Activated CD4-positive, CD25-positive, alpha-beta regulatory T cell (primary cell): ENCODE measurements at places on chromosomes 2 and 18.

GRCh38 chr2:130966775-130967490, 126.3 kb downstream of the FAM168B start:
- no peak for DNase-seq

DNA sequence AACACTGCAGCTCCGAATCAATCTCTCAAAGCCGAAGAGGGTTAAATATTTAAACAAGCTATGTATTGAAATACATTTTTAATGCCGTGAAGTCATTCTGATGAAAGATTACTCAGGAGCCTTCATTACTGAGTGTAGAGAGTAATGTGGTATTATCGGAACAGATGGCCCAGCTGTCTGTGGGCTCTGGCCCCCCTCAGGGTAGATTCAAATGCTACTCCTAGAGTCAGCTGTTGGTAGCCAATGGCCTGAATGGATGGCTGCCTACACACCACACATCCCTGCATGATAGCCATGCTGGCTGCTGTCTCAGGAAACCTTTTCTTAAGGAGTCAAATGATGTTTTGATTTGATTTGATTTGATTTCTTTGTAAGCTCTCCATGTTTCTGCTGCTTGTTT, 732.3 kb upstream of the CELF4 start:
- no peak for DNase-seq

DNA sequence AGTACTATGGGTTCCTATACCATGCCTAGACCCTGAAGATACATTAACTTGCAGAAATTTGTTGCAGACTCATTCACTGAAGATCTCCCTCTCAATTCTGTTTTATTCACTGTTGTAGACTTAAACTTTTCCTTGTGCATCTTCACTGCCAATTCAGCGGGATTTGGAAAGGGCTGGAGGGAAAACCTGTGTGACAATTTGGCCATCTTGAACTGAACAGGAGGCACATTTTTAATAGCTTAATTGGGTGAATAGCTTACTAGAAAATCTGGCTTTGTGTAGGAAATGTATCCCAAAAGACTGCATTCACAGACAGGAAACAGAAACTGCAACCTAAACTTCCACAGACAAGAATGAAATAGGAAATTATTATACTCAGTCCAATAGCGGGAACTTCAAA, 512.3 kb downstream of the XIRP2 start:
- no peak for DNase-seq

- DNase-seq = no peak
Measured at GRCh38 chr18:55265130-55265675, 305.9 kb upstream of the CCDC68 start.

DNA sequence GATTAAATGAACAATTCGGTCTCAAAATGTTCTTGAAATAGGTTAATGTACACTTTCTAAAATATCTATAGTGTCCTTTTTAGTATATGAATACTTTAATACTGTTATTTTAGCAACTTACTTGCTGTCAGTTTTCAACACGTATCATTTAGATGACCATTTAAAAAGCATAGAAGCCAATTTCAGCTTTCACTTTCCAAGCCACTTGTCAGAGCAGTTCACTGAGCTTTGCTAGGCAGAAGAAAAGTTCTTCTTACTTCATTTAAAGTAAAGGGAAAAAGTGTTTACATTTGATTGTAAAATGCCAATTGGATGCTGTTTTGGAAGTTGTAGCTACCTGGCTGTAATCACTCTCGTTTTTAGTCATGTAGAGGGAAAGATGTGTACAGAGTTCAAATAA, 126.0 kb downstream of the KCNH7 start:
- no peak for DNase-seq

DNA sequence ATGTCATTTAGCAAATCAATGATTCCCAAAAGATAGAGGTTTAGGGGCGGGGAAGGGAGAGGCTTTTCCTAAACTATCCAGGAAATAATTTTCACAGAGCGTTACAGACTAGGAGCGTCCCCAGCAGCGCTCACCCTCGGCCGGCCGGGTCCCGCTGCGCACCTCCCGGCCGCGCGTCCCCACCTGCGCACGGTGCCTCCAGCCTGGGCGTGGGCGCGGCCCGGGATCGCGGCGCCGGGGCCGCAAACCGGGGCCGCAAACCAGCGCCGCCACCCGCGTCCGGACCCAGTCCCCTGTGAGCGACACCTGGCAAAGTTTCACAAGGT, 684 bp upstream of the ZCCHC2 start:
- DNase-seq = no peak

GRCh38 chr2:229835596-229836283, 86.1 kb downstream of the TRIP12 start:
- DNase-seq = no peak

DNA sequence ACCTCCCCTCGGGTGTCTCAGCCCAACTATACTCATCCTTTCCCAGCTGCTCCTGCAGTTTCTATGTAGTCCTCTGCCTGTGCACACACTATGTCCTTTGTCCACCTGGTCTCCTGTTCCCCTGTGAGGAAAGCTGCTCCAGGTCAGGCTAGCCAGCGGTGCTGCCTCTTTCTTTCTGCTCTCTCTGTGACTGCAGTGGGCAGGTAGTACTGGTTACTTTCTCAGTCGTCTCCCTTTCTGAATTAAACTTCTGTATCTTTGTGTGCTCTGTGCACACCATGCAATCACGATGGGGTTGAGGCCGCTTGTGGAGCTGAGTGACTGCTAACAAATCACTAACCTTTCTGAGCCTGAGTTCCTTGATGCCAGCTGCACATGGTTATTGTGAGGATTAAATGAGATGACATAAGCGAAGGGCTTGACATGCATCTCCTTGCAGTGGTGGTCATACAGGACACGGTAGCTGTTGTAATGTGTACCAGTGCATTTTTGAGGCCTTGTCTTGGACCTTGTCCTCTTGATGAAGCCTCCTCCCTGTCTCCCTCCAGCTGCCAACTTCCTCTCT, 3.5 kb downstream of the FARP2 start:
- no peak for DNase-seq

DNA sequence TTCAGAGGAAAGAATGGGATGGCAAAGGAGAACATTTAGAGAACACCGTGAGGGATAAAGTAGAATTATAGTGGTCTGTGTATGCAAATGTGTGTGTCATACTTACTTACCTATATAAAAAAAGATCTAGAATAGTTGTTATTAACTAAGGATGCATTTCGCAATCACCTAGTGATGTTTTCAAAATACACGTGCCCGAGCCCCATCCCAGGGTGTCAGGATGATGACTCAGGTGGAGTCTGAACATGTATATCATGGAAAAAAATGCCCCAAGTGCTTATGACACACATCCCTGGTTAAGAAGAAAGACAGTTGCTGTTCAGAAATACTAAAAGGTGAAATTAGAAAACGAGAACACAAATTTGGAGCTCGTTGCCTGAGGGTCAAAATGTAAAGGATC, 109.0 kb downstream of the CERS6 start:
- no peak for DNase-seq

- DNase-seq = no peak
Measured at GRCh38 chr2:30847329-30847728, 40.1 kb upstream of the CAPN13 start.

GRCh38 chr18:5892823-5893431, 2.4 kb downstream of the TMEM200C start:
- no peak for DNase-seq

DNA sequence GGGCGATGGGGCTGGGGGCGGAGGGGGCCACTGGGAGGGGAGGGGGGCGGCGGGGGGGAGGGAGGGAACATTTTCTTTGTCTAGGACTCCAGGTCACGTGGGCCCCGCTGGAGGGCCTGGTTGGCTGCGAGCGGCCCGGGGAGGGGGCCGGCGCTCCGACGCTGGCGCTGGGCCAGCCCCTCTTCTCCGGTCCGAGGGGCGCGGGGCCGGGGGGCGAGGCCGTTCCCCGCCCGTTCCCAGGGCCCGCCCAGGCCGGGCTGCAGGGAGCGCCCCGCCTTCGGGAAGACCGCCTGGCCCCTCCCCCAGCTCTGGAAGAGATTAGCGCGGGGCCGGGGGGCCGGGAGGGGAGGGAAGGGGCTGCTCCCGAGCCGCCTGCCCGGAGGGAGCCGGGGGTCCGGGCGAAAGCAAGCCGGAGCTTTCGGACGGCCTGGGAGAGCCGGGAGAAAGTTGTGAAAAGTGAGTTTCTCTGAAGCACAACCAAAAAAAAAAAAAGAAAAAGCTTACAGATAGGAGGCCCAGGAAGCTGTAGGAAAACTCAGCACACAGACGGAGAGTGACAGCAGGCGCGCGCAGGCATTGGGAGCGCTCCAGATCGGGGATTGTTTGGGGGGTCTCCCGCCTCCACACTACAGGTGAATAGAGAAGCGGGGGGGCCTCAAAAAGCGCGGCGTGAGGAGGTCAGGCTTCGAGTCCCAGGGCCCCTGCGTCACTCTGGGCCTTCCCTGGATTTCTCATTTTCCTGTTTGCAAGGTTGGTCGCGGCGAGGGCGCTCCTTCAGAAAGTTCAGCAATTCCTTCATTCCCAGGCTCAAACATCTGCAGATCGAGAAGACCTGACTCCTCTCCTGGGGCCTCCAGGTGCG, 84.1 kb upstream of the POMC start:
- peak; percentile 28 for DNase-seq

DNA sequence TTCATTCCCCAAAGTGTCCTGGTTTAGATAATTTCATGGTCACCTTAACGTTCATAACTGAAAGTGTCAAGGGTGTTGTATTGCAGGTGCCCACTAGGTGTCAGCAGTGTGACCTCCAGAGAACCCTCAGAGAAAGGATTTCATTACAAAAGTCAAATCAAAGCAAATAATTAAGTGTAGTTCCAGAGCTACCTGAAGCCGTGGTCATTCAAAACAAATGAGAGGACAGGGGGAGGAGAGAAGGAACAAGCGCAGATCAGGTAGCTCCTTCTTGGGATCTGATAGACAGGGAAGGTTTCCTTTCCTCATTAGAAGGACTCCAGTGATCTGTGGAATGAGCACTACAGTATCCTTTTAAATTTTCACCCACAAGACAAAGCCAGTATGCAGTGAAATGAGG, at the start of gene SLC9A4:
TSS of gene SLC9A4 (plus strand) at position 207 of the 400 bp plus-strand sequence. CDS start 534 bp downstream, outside the sequence.
- peak; percentile 7 for DNase-seq

DNA sequence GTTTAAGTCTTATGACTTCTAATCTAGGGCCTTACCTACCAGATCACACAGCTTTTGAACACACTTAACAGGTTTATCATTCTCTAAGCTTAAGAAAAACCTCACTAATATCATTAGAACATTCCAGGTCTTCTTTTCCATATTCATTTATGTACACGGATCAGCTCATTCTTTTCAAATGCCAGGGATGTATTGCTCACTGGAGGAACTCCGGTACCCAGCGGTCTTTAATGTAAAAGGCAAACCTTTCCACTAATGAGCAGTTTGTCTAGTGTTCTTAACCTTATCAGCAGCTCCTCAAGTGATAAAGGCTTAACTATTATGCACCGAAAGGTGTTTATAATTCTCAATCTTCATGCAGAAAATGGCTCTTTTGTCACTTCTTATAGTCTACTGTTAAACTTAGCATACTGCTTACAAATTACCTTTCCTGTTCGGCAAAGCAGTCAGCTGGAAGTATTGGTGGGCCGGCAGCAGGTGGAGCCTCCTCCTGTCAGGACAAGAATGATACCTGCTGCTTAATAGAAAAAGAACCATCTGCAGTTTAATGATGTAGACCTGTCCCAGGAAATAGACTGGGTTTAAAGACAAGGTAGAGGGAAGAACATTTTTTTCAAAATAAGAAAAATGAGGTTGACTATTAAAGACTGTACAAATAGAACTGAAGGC, 142.7 kb downstream of the FIGN start:
- no peak for DNase-seq

- no peak for DNase-seq
Measured at GRCh38 chr2:25835906-25836305, 42.4 kb downstream of the ASXL2 start.

DNA sequence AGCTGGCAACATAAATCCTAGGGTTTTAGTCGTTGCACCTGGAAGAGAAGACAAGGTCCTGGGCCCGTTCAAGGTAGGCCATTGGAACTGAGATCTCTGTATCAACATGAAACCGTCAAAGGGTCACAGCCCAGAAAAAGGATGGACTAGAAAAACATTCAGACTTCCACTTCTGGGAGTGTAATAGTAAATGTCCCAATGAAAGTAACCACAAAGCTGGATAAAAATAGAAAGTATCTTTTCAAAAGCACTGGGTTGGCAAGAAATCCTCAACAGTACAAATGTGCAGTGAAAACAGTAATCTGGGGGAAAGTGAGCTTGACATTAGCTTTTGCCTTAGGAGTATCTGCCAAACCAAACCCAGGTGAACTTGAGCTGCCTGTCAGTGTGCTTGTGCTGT, 12.9 kb downstream of the CGREF1 start:
- no peak for DNase-seq

DNA sequence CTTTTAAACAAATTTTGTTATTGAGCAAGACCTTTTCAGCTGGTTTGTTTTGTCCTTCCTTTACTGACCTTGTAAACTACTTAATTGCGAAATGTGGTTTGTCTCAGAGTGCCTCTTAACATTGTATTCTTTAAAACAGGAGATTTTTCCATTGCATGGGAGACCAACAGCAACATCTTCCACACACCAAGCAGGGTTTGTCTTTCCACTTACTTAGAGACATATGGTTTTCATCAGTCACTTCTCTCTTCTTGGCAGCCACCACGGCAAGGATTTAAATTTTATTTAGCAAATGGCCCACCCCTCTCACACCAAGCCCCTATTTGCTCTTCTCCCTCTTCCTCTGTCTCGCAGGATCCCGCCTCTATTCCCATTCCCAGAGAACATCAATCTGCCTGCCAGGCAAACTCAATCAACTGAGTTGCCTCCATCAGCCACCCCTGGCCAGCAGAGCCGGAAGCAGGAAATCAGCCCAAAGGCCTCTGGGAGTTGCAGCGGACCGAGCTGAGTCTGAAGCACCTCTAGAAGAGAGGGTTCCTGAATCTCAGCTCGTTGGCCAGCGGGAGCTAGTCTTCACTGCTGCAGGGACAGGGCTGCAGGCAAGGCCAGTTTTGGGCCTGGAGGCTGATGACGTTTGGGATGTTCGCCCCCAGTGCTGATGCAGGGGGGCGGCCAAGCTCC, 11.3 kb upstream of the CIB4 start:
- DNase-seq = no peak

- DNase-seq = no peak
Measured at GRCh38 chr2:233130481-233131020, 70.4 kb downstream of the INPP5D start.

DNA sequence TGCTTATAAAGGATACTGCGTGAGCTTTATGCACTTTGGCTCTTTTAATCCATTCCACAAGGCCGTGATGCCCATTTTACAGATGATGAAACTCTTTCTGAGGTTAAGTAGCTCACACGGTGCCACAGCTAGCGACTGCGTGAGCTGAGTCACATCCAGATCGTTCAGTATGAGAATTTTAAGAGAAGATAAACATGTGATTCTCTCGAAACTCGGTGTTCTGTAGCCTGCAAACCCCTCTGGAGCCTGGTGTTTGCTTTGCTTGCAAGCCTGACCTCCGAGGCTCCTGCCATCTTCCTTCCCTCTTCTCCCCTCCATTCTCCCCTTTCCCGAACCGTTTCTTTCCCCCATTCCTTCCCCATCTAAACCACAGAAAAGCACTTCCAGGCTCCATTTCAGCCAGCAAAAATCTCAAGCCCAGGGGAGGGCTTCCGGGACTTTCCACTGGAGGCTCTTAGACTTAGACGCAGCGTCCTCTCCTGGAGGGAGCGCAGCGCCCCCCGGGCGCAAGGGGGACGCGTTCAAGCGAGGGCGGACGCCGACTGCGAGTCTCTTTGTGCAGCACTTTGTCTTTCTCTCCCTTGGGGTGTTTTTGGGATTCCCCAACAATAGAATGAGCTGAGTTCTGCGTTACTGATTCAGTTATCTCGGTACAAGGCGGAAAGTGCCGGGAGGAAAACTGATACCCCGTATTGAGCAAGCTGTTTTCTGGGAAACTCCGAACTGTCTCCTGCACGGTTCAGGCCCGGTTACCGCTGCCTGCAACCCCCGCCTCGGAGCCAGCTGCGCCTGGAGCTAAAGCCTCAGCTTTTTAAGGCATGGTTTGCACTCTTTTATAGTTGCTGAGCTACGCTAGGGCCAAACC, 38.0 kb downstream of the CYP1B1 start:
- no peak for DNase-seq
